ENCODE measurements at places on chromosomes 4 and X.

GRCh38 chr4:90093526-90093925 lies 33.7 kb upstream of the CCSER1 start:
- DNase-seq: no peak

- no peak for DNase-seq
Measured at GRCh38 chr4:11183356-11183740, 245.3 kb downstream of the HS3ST1 start.

GRCh38 chr4:128658214-128658631 lies 151.3 kb upstream of the JADE1 start:
- DNase-seq: peak; percentile 45

GRCh38 chr4:174749091-174749490 lies 80.0 kb downstream of the GLRA3 start:
- DNase-seq: no peak

GRCh38 chr4:177246641-177247584 lies 62.8 kb upstream of the NEIL3 start:
- DNase-seq: no peak

GRCh38 chr4:98181809-98182208 lies 38.5 kb upstream of the STPG2 start:
- DNase-seq: peak; percentile 49

DNA sequence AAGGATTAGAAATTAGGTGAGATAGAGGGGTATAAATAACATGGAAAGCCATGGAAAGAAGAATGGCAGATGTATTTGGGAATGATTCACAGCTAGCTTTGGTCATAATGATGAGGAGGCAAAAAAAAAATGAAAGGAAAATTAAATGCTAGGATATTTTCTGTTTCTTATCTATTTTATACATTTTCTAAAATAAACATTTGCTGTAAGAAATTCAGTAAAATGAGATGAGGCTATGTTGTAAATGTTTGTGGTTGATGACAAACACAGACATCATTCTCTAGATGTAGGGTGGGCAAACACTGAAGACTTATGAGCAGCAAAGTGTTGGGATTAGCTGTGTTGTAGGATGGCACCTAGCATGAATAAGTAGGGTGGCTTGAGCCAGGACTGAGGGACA lies 407.1 kb downstream of the IL15 start:
- DNase-seq: no peak

GRCh38 chrX:82127228-82128123 lies 925.6 kb downstream of the SH3BGRL start:
- no peak for DNase-seq

- DNase-seq: no peak
Measured at GRCh38 chr4:836003-836511, 10.1 kb upstream of the CPLX1 start.

- peak; percentile 60 for DNase-seq
Measured at GRCh38 chr4:71732706-71733105, 51.2 kb downstream of the GC start.

DNA sequence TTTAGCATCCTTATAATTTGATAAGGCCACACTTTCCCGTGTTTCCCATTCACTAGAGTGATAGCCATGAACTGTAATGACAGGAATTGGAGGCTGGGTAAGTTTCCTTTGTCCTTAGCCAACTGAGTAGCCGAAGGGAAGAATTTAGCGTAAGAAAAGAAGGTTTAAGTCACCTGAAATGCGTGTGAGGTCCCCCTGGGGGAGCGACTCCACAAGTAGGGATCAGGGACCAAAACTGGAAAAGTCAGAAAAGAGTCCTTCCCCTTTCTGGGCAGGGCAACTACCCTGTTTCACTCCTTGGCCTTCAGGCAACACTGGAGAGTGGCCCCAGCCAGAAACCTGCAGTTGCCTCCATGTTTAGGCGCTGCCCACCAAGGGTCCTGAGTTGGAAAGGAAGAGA lies 81.6 kb upstream of the MED14 start:
- no peak for DNase-seq

DNA sequence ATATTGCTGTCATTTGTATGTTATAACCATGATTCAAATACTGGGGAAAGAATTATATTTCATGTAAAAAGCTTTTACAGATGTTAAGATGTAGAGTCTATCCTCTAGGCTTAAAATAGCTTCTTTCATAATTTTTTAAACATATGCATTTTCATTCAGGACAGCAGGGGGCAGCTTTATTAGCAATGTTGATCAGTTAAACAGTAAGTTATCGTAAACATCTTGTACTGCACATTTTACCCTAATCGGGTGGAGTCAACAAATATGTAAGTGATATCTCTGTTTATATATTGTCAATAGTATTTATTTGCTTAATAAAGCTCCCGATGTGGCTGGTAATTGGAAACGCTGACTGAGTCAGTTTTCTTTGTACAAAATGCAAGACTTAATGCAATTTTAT lies 142.5 kb upstream of the MED14 start:
- peak; percentile 34 for DNase-seq

DNA sequence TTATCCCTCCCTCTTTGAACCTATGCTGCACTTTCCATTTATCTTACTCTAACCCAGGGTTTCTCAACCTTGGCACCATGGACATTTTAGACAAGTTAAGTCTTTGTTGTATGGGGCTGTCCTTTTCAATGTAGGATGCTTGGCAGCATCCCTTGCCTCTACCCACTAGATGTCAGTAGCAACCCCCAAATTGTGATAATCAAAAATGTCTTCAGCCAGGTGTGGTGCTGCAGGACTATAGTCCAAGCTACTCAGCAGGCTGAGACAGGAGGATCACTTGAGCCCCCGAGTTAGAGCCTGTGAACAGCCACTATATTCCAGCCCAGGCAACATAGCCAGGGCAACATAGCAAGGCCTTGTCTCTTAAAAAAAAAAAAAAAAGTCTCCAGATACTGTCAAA lies 7.0 kb downstream of the LRCH2 start:
- peak; percentile 19 for DNase-seq

- DNase-seq: no peak
Measured at GRCh38 chr4:83247415-83248357, 36.9 kb downstream of the COQ2 start.

GRCh38 chr4:71878376-71878775 lies 94.5 kb upstream of the GC start:
- no peak for DNase-seq

DNA sequence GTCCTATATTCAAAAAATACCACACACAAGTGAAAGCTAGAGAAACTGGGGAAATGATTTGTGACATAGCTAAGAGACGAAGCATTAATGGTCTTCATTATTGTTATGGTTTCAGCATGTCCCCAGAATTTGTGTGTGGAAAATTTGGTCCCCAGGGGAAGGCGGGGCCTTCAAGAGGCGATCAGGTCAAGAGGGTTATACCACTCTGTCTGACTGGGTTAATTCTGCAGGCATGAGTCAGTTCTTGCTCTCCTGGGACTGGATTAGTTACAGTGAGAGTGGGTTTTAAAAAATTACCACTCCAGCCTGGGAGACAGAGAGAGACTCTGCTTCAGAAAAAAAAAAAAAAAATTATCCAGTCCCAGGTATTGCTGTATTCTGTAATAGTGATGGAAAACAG lies 2.1 kb upstream of the MTNR1A start:
- DNase-seq: no peak

- DNase-seq: no peak
Measured at GRCh38 chr4:151144329-151145072, 45.1 kb downstream of the RPS3A start.

- no peak for DNase-seq
Measured at GRCh38 chr4:78312989-78313753, 238.4 kb upstream of the ANXA3 start.

DNA sequence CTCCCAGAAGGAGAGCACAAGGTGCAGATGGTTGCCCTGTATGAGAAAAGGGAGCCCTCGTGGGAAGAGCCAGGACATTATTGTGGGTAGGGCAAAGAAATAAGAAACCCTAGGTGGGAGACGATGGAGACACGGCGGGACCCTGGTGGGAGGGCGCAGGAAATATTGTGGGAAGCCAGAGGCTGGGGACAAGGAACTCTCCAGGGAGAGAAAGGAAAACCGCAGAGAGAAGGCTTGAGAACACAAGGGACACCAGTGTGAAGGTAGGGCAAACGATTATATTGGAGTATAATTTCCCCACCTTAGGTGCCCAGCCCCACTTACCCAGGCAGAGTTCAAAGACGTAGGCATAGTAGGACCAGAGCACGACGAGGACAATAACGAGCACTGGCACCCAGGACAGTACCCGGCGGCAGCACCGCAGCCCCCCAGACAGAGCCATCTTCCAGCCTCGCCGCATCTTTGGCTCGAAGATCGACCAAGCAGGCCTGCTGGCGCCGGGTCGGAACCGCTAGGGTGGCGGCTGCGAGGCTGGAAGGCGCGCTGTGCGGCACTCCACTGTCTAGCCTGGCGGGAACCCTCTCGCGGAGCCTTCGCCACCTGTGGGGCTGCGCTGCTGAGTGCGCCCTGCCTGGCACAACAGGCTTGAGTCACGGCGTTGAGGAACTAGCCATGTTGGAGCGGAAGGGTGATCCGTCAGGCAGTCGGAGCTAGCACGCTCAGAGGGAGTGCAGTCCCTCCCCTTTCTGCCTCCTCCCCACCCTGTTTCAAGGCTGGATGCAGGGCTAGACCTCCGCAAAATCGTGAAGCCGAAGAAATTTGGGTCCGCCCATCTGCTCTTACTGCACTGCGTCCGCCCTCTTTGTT lies at the start of gene ZDHHC15:
ZDHHC15 (minus strand) TSS at position 473 of the 867 bp plus-strand sequence; CDS start at position 460, 13 bp downstream.
- DNase-seq: peak; percentile 0

- DNase-seq: no peak
Measured at GRCh38 chrX:43898406-43899035, 16.3 kb upstream of the MAOB start.

DNA sequence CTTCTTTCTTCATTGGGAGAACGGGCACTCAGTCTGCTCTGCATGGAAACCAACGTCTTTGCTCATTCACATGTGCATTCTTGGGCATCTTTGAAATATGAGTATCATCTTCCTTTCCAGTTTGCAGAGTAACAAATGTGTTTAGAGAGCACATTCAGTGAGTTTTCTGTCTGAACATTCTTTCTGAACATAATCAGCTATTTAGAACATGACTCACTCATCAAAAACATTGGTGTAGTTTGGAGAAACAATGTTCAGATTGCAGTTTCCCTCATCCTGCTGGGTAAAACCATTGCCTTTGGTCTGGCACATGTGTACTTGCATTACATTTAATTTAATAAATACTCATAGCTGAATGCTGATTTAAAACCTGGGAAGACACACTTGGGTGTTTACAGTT lies 81.5 kb upstream of the F9 start:
- DNase-seq: no peak

DNA sequence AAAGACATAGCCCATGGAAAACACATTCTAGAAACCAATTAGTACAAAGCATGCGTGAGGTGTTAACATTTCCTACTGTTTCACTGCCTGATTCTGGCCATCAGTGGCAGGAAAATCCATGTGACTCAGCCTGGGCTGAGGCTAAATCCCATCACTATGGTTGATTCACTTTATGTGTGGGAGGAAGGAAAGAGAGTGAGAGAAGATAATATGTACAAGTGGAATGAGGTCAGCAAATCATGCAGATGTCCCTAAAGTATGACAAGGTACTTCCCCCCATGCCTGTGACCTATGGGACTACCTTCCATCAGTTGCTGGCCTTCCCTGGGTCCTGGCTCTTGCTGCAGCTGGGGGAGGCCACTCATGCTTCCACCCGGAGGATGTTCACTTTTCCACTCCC lies 64.2 kb upstream of the MAP3K15 start:
- no peak for DNase-seq

DNA sequence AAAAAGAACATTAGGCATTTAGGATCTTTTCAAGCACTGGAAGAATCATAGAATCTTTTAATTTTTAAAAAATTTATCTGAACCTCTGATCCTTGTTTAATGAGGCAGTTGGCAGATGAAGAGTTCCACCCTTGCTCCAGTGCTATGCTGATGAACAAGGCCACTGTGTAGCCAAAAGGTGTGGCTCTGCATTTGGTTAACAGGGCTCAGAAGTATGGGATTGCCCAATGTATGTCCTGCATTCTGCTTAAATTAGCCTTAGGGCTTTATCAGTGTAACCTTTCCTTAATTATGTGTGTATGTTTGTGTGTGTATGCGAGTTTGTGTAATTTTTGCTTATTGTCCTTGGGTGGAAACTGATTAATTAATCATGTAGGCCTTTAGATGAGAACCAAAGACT lies 43.3 kb upstream of the PPM1K start:
- DNase-seq: no peak

- DNase-seq: peak; percentile 46
Measured at GRCh38 chr4:76028350-76028765, 5.1 kb upstream of the CXCL10 start.

DNA sequence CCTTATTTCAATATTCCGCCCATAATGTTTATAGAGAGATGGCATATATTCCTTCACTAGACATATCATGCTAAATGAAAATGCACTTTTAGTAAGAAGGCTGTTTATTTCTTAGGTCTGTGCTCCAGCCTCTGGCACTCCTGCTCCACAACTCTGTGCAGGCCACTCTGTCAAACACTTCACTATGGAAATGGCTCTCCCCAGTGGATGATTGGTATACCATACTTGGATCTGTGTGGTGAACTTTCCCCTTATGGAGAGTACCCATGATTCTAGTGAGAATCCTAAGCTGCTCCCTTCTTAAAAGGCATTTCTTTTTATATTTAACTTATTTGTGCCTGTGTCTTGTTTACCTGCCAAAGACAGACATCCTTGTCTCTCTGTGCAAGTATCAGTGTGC lies 480.1 kb upstream of the GALNT7 start:
- no peak for DNase-seq

DNA sequence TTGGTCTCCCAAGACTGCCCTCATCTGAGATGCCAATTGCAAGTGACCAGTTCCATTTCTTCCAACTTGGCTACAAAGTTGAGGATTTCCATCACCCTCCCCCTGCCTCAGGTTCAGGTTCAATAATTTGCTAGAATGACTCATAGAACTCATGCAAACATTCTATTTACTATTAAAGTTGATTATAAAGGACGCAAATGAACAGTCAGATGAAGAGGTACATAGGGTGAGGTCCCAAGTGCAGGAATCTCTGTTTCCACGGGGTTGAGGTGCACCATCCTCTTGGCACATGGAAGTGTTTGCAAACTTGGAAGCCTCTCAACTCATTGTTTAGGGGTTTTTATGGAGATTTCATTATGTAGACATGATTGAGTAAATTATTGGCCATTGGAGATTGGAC lies 41.0 kb downstream of the FGFBP1 start:
- no peak for DNase-seq

GRCh38 chr4:145012841-145013240 lies 85.2 kb downstream of the ANAPC10 start:
- peak; percentile 81 for DNase-seq

DNA sequence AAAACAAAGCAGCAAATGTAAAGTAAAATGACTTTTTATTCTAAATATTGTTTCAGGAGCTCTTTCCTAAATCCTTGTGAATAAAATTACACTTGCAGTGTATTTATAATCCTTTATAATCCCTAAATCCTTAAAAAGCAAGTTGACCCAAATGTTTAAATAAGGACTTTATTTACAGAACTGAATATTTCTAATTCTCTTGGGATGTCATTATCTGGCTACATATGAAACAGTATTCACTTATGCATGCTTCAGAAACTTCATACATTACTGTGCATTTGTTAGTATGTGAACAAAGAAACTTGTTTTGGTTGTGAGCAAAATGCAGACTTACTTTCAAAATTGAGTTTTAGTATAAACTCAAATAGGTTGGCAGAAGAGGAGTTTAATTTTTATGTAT lies 49.2 kb downstream of the PTTG2 start:
- no peak for DNase-seq
